Fibroblast of villous mesenchyme (primary cell): ENCODE measurements at places on chromosomes 12 and 14. TPM values are rescaled to one million over a fixed set of nuclear protein-coding genes. Genes with fewer than 3 reads are reported as not detected.

DNA sequence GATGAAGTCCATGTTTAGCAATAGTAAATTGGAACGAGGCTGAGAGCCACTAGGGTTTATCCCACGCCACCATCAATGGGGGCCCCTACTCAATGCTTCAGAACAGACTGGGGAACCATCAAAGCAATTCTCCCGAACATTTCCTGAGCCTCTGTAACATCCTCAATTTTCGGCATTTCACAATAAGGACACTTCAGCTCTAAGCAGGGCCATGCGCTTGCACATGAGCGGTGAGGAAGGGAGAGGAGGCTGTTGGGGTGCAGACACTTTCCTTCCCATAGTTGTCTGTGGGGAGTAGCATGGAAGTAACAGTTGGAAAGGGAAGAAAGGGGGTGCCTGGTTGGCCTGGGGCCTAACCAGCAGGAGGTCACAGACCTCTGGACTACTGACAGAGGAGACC, 129.9 kb upstream of the PRMT8 start:
- DNase-seq: no peak

DNA sequence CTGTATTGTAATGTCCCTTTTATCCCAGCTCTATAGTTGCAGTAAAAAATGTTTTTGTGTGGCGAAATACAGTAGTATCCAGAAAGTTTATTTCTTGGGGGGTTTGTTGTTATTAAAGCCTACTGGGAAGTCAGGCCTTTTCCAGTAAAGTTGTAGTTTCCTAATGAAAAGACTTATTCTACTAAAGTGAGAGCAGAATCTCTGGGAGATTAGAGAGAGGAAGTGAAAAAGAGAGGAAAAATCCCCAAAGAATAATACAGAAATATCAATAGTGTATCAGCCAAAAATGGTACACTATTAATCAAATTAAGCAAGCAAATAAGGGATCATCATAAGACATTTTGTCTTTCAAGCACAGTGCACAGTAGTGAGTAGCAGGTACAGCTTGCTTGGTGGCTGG, 46.3 kb upstream of the ATXN7L3B start:
- DNase-seq: no peak

GRCh38 chr14:50051106-50051505, 65.3 kb downstream of the VCPKMT start:
- DNase-seq: no peak

- DNase-seq: peak; percentile 60
These were observed 3.3 kb upstream of the NAA25 start for GRCh38 chr12:112111931-112112330.

DNA sequence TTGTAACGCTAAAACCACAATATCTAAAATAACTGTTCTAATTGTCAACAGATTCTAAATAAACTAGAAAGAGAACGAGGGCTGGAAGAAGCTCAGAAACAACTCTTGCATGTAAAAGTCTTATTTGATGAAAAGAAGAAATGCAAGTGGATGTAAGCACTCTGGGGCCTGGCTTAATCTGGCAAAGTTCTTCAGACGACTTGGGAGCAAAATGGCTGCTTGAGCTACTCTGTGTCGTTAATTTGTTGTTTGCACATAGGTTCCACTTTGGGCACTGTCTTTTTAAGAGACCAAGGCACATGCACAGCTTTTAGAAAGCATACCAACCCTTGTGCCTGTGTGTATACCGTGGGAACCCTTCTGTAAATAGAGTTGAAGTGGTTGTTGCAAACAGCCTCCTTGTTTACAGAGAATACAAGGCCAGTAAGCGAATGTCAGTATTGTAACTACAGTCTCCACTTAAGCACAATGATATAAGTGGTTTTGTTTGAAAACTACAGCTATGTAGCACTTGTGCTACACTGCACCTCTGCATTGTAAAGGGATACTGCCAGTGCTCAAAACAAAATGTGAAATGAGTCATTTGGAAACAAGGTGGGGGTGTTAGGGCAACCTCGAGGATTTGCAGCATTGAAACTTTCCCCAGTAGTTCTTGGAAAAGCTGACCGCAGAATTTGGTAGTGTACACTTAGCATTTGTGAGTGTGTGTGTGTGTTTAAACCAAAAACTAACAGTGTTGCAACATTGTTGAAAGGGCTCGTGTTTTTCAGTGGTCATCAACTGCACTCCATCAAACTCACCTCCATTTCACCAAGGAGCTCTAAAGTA, 154.3 kb downstream of the CEP83 start:
- peak; percentile 91 for DNase-seq

GRCh38 chr14:69260861-69261564, 1.1 kb downstream of the GALNT16 start:
- DNase-seq: no peak

GRCh38 chr12:56377310-56377988, 14.8 kb upstream of the APOF start:
- peak; percentile 13 for DNase-seq

The SMARCD1 gene
- 52.5 and 60.9 TPM in 2 replicates for total RNA-seq

The TOGARAM1 gene
- 15.1 and 22.5 TPM in 2 replicates for total RNA-seq

The NTS gene
- total RNA-seq: under 0.01 TPM in 2 replicates

The MYH7 gene
- total RNA-seq: not detected in 2 replicates
